ENCODE measurements at places on chromosomes 11 and 22. TPM values are rescaled to one million over a fixed set of nuclear protein-coding genes. Genes with fewer than 3 reads are reported as not detected.

DNA sequence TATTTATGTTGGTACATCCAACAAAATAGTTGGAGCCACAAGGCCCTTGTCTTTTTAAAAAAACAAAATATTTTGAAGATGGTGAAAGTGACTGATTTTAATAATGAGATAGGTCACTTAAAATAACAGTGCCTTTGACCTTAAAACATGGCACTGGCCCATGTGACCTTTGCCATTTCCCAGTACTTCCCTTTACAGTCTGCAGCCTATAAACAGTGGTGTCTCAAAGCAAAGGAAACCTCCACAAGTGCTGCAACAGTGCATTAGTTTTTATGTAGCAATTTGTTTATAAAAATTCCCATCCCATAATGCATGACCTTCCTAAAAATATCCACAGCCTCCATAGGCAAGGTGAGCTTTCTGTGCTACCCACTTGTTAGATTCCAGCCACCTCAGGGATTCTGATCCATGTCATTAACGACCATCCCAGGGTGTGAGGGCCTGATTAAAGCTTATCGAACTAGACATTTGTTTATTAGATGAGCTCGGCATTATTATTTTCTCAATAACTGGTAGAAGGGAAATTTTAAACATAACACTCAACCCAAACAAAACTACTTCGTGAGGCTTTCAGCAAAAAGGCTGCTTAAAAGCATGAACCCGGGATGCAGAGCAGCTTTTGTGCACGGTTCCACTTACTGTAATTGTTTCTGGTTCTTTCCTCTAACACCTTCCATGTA, 28.0 kb upstream of the CRKL start:
- no peaks in the 10 kb centered on the region for H3K27me3 ChIP-seq
- H3K27ac ChIP-seq, result no peak overlapping the region
- no peak for DNase-seq
- peaks cover 5% of the 10 kb centered on the region for H3K4me1 ChIP-seq
- no peak overlapping the region for H3K4me3 ChIP-seq

GRCh38 chr11:63761931-63762653, 6.5 kb downstream of the ZFTA start:
- peaks cover 70% of the 10 kb centered on the region for H3K4me1 ChIP-seq
- H3K36me3 ChIP-seq, result peaks cover 39% of the 10 kb centered on the region
- DNase-seq, result peak; percentile 94

DEFB108B gene
- not detected for total RNA-seq

GRCh38 chr11:30914143-30914762, 328.1 kb upstream of the MPPED2 start:
- no peak overlapping the region for H3K27ac ChIP-seq
- no peak overlapping the region for H3K4me3 ChIP-seq
- H3K27me3 ChIP-seq, result peaks cover 14% of the 10 kb centered on the region
- H3K36me3 ChIP-seq, result no peaks in the 10 kb centered on the region
- DNase-seq, result peak; percentile 94

DNA sequence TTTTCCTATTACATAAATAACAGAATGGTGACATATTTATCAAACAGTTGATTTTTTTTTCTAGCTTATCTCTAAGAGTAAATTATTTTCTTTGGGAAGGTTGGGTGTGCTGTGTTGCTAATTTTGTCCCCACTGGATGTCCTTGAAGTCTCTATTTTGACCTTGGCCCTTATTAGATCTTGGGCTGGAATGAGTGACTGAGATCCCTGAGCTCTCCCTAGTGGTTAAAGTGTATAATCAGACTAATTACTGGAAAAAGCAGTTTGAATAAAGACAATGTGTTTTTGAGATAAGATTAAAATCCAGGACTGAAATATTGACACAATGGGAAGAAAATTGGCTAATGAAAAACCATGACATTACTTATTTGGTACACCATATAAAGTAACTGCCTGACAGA, 56.1 kb downstream of the AASDHPPT start:
- DNase-seq, result peak; percentile 5
- H3K4me3 ChIP-seq, result no peak overlapping the region
- H3K27me3 ChIP-seq, result peaks cover 23% of the 10 kb centered on the region
- H3K36me3 ChIP-seq, result no peaks in the 10 kb centered on the region

- no peaks in the 10 kb centered on the region for H3K27me3 ChIP-seq
- no peak overlapping the region for H3K27ac ChIP-seq
- H3K4me3 ChIP-seq, result no peak overlapping the region
- DNase-seq, result no peak
Observed at GRCh38 chr11:134942681-134943080, 530.6 kb upstream of the B3GAT1 start.

- DNase-seq, result no peak
- H3K36me3 ChIP-seq, result no peaks in the 10 kb centered on the region
- peaks cover 17% of the 10 kb centered on the region for H3K4me1 ChIP-seq
- H3K4me3 ChIP-seq, result no peak overlapping the region
- no peak overlapping the region for H3K27ac ChIP-seq
Observed at GRCh38 chr11:112835591-112836255, 125.5 kb upstream of the NCAM1 start.

DNA sequence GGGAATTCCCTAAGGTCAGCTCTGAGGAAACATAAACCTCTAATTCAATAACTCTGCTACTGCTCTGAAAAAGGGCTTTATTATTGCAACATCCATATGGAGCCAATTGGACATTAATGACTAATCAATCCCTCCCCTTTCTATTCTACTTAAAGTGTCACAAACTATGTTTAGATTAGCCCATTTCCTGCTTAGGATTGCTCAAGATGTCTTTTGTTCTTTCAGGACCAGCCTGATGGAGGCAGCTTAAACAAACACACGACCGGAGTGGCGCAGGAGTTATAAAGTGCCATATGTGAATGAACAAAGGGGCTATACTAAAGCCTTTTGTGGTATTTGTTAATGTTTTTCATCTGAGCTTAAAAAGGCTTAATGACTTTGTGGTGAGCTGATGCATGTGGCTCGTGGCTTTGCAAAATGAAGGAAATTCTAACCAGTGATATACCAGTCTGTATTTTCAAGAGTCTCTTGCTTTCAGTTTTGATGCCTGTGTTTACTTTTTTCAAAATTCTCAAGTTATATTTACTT, 354.4 kb downstream of the SOX6 start:
- no peak overlapping the region for H3K4me3 ChIP-seq
- H3K4me1 ChIP-seq, result peaks cover 37% of the 10 kb centered on the region
- no peaks in the 10 kb centered on the region for H3K36me3 ChIP-seq
- peak; percentile 98 for DNase-seq
- peak overlapping the region; percentile 59 for H3K27ac ChIP-seq
- H3K27me3 ChIP-seq, result peaks cover 3% of the 10 kb centered on the region

DNA sequence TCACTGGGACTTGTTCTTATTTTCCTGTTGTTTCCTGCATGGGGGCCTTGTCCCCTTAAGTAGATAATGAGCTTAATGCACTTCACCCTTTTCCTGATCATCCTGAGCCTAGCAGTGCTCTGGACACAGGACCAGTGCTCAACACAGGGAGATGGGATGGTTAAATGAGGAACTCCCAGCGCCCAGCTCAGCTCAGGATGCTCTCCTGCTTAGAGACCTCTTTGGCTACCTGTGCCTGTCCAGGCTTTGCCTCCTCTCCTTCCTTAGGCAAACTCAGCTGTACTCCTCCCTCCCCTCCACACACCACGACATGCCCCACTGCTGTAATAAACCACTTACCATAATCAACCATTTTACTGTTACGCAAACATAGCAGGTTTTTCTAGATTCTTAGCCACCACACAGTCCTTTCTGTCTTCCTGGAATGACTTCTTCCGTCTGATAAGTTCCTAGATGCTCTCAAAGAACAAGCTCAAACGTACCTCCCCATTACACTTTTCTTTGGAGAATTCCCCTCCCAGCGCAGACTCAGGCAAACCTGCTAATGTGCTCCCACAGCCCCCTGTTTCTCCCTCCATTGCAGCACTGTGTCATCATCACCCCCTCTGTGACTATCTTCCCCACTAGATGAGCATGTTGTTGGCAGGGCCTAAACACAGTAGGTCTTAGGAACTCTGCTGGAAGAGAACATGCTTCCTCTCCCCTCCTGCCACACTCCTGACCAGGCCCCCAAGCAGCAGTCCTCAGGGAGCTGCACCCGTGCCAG, 113.6 kb downstream of the MICAL2 start:
- DNase-seq, result no peak
- no peak overlapping the region for H3K27ac ChIP-seq
- no peaks in the 10 kb centered on the region for H3K27me3 ChIP-seq
- H3K4me3 ChIP-seq, result no peak overlapping the region
- no peaks in the 10 kb centered on the region for H3K36me3 ChIP-seq

- H3K27ac ChIP-seq, result no peak overlapping the region
- H3K4me1 ChIP-seq, result peaks cover 8% of the 10 kb centered on the region
- H3K36me3 ChIP-seq, result no peaks in the 10 kb centered on the region
- peak; percentile 95 for DNase-seq
- H3K27me3 ChIP-seq, result no peaks in the 10 kb centered on the region
Observed at GRCh38 chr11:126284829-126285228, 1.9 kb downstream of the TIRAP start.

- H3K4me3 ChIP-seq, result no peak overlapping the region
- H3K27me3 ChIP-seq, result no peaks in the 10 kb centered on the region
- no peak overlapping the region for H3K27ac ChIP-seq
- no peak for DNase-seq
- H3K36me3 ChIP-seq, result no peaks in the 10 kb centered on the region
- no peaks in the 10 kb centered on the region for H3K4me1 ChIP-seq
Observed at GRCh38 chr11:17801166-17801565, 66.6 kb downstream of the KCNC1 start.
